H54 (cell line): ENCODE measurements at places on chromosomes 6 and 20.

DNA sequence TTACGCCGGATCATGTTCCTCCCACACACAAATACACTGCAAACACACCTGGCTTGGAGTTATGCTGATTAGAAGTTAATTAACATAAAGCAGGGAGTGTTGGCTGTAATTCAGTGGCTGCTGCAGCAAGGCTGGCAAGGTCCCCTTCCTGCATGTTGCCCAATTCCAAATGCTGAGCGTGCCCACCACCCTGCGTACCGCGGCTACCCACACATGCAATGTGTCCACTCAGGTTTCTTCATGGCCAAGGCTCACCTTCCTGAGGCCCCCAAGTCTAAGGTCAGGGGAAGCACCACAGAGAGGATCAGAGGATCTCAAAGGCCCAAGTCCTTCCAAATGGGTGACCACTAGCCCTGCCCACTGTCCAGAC lies 11.6 kb upstream of the PRND start:
- no peak for DNase-seq

DNA sequence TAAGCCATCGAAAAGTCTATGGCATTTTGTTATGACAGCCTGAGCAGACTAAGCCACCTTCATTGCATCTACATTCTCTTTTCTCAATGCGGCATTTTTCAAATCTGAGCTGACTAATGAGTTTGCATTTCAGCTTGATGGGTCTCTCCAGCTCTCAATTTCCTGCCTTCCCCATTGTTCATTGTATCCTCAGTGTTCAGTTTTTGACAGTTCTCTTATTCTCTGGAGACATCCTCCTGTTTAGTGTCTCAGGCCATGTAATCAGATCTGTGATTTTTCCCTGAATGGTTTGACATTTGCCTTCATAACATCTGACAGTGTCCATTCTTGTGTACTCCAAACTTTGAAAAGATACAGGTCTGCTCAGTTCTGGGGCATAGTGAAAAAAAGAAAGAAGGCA lies 27.9 kb upstream of the MCM3 start:
- no peak for DNase-seq

DNA sequence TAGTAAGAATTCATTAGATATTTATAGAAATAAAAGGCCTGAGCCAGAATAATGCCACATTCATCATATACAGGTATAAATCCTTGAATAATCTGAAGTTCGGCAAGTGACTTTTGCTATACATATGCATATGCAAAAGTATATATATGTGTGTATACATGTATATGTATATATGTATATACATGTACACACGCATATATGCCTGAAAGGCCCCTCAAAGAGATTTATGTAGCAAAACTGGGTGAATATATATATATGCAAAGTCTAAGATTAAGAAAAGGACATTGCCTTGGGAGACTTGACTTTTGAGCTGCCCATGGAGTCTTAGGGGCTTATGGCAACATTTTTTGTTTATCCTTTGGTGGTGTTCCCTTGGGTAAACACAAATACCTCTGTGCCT lies 231.4 kb downstream of the BMP2 start:
- DNase-seq: no peak

DNA sequence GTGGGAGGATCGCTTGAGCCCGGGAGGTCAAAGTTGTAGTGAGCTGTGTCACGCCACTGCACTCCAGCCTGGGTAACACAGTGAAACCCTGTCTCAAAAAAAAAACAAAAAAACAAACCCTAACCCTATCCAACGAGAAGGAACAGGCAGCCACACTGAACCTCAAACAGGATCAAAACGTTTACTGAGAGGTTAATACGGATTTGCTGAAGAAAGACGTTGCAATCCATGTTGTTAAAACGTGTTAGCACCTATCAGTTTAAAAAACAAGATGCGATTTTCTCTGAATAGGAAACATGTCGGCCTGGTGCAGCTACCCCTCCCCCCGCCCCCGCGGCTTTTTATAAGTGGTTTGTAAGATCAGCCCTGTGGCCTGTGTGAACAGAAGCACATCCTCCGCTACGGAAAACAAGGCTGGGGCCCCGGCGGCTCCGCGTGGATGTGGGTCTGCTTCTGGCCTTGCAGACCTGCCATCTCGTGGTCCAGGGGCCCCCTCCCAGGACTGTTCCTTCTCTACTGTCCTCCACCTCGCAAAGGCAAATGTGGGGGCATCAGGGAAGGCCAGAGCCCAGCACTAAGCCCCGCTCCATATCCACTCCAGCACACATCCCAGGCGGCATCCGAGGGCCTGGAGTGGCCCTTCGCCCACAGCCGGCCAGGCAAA lies 11.4 kb downstream of the SLC2A4RG start:
- no peak for DNase-seq

GRCh38 chr6:146847426-146847825 lies 248.7 kb downstream of the ADGB start:
- no peak for DNase-seq

- peak; percentile 81 for DNase-seq
Measured at GRCh38 chr6:159761873-159762680, at the start of gene ACAT2. ACAT2 (plus strand) TSS chr6:159762045; CDS start chr6:159762088, 43 bp downstream.

DNA sequence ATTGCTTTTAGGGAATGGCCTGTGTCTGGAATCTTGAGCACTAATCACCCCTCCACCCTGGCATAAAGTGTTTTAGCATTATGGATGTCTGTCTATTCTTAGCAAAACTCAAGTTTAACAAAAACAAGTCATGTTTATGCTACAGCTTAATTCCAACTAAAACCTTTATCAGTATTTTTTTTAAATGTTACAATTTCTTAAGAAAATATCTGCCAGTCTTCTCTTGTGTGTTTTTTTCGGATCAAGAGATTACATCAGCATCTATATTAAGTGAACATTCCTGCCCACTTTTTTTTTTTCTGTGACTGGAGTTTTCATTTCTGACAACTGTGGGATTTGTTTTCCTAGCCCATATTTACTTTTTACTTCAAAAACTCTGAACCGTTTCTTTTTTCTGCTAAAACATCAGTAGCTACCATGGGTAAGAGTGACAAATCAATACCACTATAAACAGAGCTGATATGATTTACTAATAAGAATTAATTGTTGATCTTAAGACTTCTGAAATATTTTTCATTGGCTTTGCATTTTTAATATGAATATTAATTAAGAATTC lies 94.3 kb downstream of the EDN1 start:
- DNase-seq: no peak

GRCh38 chr6:63510353-63510686 lies 62.0 kb upstream of the LOC128125822 start:
- DNase-seq: no peak

DNA sequence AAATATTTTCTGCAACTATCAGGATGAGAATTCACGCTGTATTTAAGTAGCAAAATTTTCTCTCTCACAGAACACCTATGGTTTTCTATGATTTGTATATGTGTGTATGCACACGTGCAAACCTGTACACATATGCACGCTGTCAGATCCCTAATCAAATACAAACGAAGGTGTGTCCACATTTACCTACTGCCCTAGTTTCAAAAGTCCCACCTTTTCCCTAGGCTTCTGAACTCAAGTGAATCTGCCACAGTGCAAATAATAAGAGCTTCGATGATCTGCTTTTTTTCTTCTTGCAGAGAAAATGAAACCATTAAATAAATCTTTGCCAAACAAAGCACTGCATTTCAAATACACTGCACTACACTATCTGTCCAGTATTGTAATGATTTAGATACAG lies 6.5 kb downstream of the HIVEP2 start:
- no peak for DNase-seq

GRCh38 chr20:52746190-52746589 lies 226.0 kb upstream of the TSHZ2 start:
- no peak for DNase-seq

DNA sequence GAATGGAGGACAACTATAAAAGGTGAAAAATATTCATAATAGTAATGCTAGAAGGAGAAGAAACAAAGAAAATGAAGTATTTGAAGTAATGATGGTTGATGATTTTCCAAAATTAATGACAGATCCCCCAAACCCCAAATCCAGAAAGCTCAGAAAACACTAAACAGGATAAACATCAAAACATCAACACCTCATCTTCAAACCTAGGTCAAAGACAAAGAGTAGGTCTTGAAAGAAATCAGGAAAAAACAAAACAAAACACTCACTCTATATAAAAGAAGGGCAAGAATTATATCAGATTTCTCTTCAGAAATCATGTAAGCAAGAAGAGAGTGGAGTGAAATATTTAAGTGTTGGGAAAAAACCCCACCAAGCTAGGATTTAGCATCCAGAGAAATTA lies 38.7 kb downstream of the RANBP9 start:
- no peak for DNase-seq

DNA sequence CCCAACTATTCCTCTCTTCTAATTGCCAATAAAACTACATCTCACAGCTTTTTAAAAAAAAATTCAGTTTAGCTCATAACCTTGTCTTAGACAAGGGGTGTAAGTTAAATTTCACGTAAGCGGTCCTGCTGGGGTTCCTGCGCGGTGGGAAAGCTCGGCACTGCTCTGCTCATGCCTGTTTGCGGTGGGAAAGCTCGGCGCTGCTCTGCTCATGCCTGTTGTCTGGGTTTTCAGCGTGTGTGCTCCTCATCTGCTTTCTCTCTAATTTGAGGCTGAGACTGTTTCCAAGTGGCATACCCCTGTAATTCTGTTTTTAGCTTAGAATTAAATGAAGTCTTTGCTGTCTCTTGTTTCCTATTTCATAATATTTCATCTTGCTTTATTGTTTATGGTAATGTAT lies 18.6 kb downstream of the ARID1B start:
- no peak for DNase-seq

DNA sequence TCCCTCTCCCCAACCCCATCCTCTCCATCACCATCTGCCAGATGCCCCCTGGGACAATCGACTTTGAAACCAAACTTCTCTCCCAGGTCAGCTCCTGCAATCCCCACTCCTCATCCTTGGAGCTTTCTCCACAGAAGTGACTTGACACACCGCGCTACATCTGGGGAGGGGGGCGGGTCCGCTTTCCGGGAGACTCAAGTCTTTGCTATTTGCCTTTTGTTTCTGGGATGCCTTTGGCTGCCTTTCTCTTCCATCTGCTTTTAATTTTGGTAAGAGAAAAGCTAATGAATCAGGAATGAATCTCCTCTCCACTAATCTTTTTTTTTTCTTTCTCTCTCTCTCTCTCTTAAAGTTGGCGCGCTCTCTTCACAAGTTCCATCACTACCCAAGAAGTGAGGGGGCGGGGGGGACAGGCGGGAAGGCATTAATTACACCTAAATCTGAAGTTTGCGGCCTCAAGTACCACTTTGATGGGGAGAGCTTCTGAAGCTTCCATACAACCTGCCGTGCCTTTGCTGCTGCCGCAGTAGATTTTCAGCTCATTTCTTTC lies 664 bp upstream of the TPBG start:
- no peak for DNase-seq

DNA sequence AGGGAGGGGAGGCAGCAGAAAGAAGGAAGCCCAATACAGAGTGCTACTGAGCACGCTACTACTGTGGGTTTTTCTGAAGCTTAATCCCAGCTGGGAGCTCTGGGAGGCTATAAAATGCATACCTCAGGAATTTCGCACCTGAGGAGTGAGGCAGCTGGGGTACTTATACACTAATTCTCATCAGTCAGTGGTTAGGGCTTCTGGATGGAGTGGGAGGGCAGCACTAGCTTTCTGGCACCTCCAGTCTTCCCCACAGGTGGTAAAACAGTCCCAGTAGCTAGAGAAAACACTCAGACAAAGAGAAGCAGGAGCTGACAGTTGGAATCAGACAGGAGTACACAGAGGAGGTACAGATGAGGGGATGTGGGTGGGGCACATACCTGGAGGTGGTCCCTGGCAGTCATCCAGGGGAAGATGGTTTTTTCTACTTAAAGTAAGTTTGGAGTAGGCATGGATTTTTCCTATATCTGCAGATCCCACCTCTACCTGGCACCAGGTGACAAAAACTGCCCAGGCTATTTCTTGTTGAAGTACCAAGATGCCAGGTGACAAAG lies 37.8 kb downstream of the CPXM1 start:
- DNase-seq: no peak

GRCh38 chr6:123747515-123747914 lies 56.1 kb upstream of the NKAIN2 start:
- DNase-seq: no peak

DNA sequence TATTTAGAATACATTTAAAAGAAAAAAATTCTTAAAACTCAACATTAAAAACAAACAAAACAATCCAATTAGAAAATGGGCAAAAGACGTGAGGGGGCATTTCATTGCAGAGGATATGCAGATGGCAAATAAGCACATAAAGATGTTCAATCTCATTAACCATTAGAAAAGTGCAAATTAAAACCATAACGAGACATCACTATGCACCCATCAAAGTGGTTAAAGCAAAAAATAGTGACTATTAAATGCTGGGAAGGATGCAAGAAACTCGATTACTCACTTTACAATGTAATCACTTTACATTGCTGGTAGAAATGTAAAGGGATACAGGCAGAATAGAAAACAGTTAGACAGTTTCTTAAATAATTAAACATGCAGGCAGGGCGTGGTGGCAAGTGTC lies 59.0 kb downstream of the BCAS1 start:
- DNase-seq: no peak

DNA sequence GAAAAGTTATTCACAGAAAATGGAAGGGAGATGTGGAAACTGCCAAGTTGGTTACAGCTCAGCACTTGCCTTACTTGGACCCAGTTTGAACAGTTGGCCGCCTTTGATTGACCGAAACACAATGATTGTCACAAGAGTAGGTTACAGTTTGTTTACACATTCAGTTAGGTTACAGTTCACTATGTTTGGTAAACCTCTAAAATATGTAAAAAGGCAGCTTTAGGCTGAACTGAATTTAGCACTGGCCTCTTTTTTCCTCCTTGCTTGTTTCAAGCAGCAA lies 116.2 kb downstream of the OLIG3 start:
- no peak for DNase-seq

GRCh38 chr20:62662422-62662821 lies 20.1 kb downstream of the SLCO4A1 start:
- peak; percentile 64 for DNase-seq

GRCh38 chr6:117617210-117618035 lies 15.1 kb upstream of the GOPC start:
- DNase-seq: no peak

GRCh38 chr6:168428052-168428826 lies 12.7 kb upstream of the SMOC2 start:
- no peak for DNase-seq
